ENCODE measurements at places on chromosomes 4 and X.

DNA sequence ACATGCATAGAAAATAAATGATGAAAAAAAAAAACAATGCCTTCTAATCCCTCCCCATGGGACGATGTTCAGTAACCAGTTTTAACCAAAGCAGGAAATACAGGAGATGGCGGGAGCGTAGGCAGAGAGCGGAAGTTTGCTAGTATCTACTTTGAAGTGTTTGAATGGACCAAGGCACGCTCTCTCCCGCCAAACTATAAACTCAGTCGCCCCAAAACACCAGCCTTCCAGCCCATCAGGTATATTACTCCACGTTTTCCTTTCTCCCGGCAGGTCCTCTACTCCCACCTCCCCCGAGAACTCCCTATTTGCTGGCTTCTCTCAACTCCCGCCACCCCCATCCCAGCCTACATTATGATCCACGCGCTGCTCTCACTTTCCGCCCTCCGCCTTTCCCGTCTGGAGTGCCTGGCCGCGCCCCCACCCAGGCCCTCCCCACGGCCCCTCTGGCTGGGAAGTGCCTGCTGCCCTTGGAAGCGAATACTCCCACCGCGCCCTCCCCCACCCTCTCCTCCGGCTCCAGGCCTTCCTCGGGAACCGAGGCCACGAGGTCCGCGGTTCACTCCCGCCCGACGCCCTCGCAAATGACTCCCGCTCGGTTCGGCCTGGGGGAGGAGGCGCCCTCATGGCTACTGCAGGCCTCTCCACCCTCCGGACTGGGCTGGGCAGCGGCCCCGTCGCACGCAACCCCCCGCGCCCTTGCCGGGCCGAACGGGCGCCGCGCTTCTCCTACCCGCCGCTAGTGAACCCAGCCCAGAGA, 723 bp downstream of the DHX15 start:
- peak; percentile 36 for DNase-seq

- no peak for DNase-seq
Measured at GRCh38 chr4:8697826-8698225, 105.3 kb downstream of the CPZ start.

DNA sequence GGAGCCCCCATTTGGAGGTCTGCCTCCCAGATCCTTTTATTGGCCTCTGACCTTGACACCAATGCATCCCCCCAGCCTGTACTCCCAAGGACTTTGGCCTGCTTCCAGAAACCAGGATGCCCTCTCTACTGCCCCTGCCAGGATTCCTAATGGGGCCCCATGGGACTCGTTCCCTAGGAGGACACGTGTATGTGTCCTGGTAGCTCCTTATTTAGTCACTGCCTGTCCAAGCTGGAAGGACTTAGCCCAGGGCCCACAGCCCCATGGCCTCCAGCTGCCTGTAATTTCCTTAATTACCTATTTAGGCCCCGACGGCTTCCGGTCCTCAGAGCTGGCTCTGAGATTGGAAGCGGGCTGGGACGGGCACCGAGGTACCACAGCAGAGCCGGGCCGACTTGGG, 9.4 kb downstream of the ATP2B3 start:
- no peak for DNase-seq

DNA sequence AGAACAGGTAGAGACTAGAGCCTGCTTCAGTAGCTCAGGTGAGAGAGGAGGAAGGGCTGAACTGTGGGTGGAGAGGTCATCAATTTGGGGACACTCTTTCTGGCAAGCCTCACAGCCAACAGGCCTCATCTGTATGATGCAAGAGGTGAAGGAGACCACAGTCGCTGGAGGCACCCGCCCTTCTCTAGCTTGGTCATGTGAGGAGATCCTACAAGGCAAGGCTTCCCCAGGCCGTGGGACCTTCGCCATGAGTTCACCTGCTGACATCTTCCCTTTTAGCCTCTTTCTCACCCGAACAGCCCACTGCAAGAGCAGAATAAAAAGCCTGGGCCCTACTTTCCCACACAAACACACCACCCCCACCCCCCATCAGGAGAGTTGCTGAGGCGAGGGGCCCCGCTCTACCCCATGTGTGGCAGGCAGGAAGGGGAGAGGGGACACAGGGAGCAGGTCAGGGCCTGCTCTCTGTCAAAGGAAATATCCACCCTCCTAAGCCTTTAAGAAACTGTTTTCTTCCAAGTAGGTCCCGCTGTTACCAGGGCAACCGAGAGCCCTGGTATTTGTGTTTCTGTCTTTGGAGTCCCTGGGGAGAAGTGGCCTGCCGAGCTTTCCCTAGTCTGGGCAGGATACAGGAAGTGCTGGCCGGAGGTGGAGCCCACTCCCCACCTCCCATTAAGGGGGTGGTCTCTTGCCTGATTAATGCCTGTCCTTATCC, 8.1 kb downstream of the RTL5 start:
- DNase-seq, result no peak

GRCh38 chr4:93810340-93810992, 18.1 kb upstream of the ATOH1 start:
- DNase-seq, result no peak

- DNase-seq, result peak; percentile 26
Measured at GRCh38 chrX:136028383-136028984, 43.2 kb downstream of the SLC9A6 start.
